Activated CD4-positive, alpha-beta T cell treated with anti-CD3 and anti-CD28 coated beads, Interleukin-2, amount 50 U/mL, for 16 hours (primary cell): ENCODE measurements at places on chromosomes 7 and 10.

- DNase-seq, result no peak
Observed at GRCh38 chr7:31106303-31107105, 54.4 kb downstream of the ADCYAP1R1 start.

DNA sequence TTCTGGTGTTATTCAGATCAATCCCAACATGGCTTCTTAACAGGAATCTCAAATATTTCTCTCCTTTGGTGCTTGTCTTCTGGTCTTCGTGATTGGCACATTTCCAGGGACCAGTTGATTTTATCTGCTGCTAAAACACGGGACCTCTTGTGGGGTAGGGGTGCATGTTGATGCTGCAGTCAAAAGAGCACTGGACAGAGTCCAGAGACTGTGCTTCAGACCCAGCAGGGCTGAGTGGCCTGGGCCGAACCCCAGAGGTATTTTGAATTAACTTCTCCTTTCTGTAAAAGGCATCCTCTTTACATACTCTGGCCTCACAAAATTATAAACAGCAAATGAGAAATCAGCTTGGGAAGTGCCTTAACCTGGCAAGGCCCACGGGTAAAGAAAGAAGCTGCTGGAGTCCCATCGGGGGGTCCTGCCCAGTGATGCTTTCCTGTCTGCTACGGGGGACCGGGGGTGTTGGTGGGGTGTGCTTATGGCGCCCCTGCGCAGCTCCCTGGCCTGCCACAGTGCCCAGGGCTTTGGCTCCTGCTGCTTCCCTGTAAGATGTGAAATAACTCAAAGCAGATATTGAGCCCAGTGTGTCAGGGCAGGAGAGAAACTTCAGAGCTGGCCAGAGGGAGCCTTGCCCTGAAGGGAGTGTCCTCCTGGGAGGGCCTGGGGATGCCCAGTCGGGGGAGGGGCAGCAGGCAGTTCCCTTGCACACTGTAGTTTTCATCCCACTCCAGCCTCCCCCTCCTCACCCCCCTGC lies 230.5 kb downstream of the TCF7L2 start:
- no peak for DNase-seq

DNA sequence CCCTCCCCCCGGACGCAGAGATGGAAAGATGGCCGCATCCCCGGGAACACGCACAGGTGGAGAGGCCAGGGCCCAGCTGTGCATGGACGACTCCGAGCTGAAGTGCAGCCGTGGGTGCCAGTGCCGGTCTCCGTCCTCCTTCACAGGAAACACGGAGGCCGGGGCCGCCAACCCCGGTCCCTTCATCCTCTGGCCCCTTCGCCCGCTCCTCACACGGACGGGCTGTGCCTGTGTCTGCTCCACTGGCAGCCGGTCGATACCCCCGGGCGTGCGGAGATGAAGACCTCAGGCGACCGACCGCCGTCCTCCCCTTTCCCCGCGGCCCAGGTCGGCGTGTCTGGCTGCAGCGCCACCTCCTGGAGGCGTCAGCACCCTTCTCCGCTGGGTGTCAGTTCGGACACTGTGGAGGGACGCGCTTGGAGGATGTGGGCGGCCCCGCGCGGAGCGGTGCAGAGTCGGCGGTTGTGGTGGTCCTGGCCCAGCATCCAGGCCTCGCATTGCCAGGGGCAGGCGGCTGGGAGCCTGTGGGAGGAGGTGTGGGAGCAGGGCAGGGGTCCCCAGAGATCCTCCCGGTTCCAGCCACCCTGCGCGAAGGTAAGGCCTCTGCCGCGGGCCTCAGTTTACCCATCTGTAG lies 9.9 kb downstream of the ZNF511 start:
- peak; percentile 73 for DNase-seq

- DNase-seq, result no peak
Observed at GRCh38 chr7:31445686-31446355, 68.1 kb upstream of the ITPRID1 start.

GRCh38 chr7:157875230-157876179 lies 538.7 kb downstream of the DNAJB6 start:
- DNase-seq, result peak; percentile 37

- no peak for DNase-seq
Observed at GRCh38 chr10:21340331-21340730, 185.2 kb downstream of the SKIDA1 start.

DNA sequence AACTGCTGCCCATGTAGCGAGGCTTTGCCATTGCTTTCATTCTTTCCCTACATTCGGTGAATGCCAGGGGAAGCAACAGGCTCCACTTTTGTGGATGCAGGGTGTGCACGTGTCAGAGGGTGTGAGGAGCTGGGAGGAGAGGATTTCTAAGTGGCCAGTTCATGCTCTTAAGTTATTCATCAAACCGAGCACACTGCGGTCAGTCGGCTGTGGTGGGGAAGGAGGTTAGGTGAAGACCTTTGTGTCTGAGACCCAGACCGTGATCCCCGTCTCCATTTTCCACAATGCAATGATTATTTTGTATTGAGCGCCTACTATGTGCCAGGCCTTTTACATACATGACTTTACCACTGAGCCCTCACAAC lies 438.6 kb upstream of the GALNT17 start:
- no peak for DNase-seq

DNA sequence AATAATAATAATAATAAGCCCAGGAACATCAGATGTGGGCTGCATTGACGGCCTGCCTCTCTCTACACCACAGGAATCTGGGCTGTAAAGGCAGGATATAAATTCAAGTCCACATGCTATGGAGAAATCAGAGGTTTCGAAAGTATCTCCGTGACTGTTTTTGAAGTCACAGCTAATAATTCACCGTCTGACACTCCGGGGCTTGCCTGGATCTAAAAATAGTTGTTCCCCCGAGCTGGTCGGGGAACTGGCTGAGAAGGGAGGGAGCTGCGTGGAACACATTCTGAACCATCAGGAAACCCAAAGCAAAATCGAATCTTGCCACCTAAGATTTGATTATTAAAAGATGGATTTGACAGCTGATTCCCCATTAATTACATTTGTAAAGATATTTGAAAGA lies 35.4 kb downstream of the KLF6 start:
- no peak for DNase-seq

DNA sequence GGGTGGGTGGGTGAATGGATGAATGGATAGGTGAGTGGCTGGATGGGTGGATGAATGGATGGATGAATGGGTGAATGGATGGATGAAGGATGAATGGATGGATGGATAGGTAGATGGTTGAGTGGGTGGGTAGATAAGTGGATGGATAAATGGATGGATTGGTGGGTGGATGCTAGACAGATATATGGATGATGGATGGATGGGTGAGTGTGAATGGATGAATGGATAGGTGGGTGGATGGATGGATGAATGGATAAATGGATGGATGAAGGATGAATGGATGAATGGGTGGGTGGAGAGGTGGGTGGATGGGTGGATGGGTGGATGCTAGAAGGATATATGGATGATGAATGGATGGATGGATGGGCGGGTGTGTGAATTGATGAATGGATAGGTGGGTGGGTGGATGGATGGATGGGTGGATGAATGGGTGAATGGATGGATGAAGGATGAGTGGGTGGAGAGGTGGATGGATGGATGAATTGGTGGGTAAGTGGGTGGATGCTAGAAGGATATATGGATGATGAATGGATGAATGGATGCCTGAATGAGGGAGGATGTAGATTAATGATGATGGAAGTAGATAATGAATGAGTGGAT lies 20.4 kb downstream of the ELFN1 start:
- no peak for DNase-seq

DNA sequence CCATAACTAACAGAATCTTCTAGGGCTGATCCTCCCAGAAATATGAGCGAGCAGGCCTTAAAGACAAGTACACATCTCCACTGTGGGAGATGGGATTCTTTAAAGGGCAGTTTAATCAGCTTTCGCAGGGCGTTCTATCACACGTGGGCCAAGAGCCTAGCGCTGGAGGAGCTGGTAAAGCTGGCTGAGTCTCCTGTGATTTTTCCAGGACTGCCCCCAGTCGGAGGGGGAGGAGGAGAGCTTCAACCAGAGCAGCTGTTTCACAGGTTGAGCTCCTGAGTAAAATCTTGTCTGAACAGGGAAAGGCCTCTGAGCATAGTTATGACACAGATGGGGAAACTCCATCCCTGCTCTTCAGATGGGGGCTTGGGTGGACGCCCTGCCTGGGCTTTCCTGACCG lies 87.0 kb downstream of the ZNF365 start:
- no peak for DNase-seq

GRCh38 chr7:156956727-156957126 lies 7.2 kb downstream of the NOM1 start:
- no peak for DNase-seq

DNA sequence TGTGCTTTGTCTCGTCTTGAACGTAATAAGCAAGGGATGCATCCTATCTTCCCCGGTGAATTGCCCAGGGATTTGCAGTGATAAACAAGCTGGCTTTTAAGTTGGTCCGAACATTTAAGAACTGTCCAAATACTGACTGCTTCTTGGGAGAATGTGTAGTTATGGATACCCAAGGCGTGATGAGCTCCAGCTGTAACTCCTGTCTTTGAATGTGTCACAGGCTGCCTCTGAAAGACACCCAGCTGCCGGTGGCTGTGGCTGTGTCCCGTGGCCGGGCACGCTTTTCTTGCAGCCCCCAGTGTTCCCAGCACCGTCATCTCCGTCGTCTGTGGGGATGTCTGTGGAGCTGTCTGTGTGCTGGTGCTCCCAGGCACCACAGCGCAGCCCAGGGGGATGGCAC lies 118.1 kb downstream of the GLRX3 start:
- DNase-seq, result no peak

- peak; percentile 8 for DNase-seq
Observed at GRCh38 chr7:102028206-102028826, 210.9 kb downstream of the CUX1 start.

GRCh38 chr7:19302731-19303130 lies 157.5 kb upstream of the FERD3L start:
- DNase-seq, result no peak

DNA sequence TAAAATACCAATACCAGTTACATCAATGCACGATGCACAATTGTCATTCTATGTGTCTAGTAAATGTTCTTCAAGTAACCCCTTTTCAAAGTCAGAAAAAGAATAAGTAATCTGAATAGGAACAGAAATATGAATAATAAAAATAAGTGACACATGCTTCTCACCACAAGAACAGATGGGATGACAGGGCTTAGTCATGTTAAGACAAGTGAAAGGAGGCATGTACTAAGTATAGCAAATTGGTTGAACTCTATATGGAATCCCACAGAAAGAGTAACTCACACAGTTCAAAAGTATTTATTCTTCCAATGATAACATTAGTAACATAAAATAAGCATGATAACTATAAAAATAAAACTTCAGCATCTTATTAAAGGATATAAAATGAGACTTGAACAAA lies 100.9 kb upstream of the TAS2R16 start:
- no peak for DNase-seq

DNA sequence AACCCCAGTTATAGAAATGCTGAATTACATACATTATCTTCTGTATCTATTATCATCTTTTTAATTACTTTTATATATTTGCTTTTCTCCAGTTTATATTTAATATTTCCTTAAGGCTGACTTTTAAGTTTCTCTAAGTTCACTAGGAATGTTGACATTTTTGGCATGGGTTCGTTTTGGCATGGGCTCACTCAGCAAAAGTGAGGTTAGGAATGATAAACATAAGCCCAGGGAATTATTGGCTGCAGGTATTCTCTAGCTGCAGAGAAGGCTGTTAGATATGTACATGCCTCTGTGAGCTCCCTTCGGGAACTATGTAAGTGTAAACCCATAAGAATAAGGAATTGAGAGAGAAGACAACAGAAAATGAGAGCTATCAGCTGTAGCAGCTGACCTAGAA lies 63.6 kb upstream of the RAB18 start:
- no peak for DNase-seq

GRCh38 chr7:2824026-2824677 lies 20.0 kb downstream of the GNA12 start:
- DNase-seq, result no peak

DNA sequence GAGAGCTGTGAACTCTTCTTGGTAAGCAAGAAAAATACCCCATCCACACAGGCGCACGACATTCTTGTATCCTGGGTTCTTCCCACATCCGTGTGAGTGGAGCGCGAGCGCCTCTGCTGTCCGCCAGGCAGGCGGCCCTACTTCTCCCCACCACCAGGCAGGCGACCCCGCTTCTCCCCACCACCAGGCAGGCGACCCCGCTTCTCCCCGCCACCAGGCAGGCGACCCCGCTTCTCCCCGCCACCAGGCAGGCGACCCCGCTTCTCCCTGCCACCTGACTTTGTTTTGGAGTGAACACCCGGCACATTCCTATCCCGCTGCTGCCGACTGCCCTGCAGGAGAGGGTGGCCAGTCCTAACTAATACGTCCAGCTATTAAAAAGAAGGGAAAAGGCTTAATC lies 120.8 kb downstream of the NT5C2 start:
- DNase-seq, result no peak

- DNase-seq, result no peak
Observed at GRCh38 chr7:122748195-122748594, 45.5 kb upstream of the RNF148 start.

GRCh38 chr7:136957391-136957790 lies 88.9 kb downstream of the CHRM2 start:
- no peak for DNase-seq

DNA sequence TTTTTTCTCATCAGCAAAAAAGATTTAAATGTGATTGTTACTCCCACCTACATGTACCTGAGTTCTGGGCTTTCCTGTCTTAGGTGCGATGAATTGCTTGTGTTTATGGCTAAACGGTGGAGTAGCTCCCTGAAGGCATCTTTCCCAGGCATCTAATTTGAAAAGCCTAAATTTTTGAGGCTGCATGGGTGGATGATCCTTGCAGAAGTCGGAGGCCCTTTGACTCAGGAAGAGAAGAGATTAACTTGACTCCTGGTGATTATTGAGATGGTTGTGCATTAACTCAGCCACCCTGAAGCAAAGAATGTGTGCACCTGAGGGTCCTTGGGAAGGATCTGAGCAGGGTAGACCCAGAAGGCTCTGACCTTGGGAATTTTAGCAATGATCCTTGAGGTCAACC lies 155.6 kb upstream of the SEMA3C start:
- no peak for DNase-seq

- DNase-seq, result no peak
Observed at GRCh38 chr7:84188786-84189405, 5.7 kb downstream of the SEMA3A start.

DNA sequence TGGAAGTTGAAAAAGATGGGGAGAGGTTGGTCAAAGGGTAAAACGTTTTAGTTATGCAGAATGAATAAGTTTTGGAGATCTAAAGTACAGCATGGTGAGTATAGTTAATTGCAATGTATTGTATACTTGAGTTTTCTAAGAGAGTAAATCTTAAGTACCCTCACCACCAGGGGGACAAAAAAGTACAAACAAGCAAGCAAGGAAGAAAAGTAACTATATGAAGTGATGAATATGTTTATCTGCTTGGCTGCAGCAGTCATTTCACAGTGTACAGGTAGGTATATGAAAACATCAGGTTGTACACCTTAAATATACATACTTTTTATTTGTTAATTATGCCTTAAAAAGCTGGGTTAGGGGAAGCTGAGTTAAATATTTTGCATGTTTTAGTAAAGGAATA lies 157.3 kb downstream of the PCLO start:
- no peak for DNase-seq

GRCh38 chr7:3272691-3273141 lies 28.3 kb upstream of the SDK1 start:
- no peak for DNase-seq

DNA sequence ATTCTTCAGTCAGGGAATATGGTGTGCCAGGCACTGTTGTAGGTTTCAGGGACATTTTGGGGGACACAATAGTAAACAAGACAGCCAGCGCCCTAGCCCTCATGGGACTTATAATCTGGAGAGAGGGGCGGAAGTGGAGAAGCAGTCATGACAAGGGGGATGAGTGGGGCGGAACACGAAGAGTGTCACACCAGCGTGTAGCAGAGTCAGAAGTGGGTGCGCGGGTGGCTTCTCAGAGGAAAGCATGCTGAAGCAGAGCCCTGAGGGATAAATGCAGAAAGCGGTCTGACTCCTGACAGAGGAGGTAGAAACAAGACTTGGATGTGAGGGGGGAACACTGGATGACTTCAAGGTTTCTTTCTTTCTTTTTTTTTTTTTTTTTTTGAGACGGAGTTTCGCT lies 160.3 kb upstream of the LYZL2 start:
- no peak for DNase-seq
